Fibroblast of the aortic adventitia (primary cell): ENCODE measurements at places on chromosomes 5 and 9. TPM values are rescaled to one million over a fixed set of nuclear protein-coding genes. Genes with fewer than 3 reads are reported as not detected.
A peak's percentile ranks its signal among the peaks of the same experiment; 100 is the strongest.

DNA sequence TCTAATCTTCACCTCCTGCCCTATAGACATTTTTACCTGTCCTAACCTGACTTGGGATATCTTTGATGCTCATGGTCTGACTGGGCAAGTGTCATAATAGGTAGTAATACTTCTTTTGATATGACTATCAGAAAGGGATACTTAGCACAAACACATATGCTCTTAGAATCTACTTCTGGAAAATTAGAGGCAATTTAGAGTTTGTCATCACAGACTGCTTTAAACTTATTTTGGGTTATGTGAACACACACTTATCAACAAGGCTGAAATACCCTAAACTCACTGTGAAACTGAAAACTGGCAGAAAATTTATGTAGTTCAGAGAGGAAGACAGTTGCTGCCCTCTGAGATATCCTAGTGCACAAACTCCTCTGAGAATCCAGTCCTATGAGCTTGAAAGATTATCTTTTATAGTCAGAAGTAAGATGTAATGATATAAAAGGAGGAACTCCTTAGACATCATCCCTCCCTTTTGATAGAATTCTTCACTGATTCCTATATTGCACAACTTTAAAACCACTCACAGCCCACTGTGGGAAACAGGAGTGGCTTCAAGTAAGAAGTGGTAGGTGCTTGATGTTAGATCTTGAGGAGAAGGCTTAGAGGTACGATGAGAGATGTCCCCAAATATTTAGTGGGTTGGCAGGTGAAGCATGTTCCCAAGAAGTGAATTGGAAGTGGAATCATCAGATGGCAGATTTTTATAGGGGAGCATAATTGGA, 273.3 kb downstream of the MAN2A1 start:
- no peak for DNase-seq

DNA sequence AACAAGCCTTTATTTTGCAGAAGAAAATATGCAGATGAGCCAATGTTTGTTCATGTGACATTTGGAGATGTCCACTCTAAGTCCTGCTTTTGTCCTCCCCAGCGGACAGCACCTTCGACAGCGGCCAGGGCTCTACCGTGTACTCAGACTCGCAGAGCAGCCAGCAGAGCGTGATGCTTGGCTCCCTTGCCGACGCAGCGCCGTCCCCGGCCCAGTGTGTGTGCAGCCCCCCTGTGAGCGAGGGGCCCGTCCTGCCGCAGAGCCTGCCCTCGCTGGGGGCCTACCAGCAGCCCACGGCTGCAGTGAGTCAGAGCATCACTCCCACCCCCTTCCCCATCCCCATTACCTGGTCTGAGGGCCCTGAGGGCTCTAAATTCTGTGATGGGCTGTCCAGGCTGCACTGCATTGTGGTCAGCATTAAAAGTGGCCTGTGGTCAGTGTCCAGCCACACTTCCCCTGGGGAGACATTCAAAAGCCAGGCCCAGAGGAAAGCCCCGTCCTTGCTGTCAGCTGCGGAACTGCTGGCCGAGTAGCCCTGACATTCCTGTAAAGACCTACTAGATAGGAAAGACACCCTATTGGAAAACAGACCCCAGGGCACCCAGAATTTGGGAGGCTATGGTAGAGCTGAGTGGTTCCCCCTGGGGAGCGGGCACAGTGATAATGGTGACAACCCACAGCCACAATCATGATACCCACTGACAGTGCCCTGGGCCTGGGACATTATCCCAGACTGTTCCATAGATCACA, 69.0 kb downstream of the WNK2 start:
- no peak for DNase-seq

Gene CKMT2
- 1.4 TPM in 1 of 2 replicates, not detected in the other for total RNA-seq

Gene MYOZ3
- total RNA-seq = 0.16 and 0.72 TPM in 2 replicates

Gene MACIR
- total RNA-seq = 7.1 and 13.8 TPM in 2 replicates

- DNase-seq = no peak
Measured at GRCh38 chr5:149301744-149302380, 30.2 kb downstream of the AFAP1L1 start.

Gene ANKDD1B
- 0.45 and 3.8 TPM in 2 replicates for total RNA-seq

DNA sequence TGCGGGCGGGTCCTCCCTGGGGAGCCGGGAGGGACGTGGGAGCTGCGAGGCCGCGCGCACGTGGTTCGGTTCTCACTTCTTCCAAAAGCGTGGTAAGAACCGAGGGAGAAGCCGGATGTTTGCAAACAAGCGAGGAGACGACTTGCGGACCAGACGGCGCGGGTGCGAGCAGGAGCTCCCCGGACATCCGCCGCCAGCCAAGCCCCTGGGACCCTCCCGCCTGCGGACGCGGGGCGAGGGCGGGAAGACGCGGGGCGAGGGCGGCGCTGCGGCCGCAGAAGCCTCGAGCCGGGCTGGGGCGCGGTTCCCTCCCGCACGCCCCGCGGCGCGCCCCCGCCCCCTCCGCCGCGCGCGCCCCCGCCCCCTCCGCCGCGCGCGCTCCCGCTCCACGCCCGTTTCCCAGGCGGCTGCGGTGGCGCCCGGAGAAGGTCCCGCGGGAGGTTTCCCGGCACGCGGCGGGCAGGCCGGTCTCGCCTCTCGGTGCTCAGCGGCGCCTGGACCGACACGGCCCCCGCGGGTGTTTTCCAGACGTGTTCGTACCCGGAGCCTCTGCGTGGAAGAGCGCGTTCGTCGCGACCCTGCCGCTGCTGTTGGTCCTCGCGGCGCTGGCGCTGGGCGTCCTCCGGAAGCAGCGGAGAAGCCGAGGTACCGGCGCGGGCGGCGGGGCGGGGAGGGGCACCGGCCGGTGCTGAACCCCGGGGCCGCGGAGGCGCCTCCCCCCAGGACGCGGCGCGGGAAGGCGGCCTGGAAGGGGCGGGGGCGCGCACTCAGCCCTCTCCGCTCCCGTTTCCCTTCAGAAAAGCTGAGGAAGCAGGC, 12.8 kb downstream of the BTNL9 start:
- DNase-seq = no peak

GRCh38 chr9:123364241-123364824, 8.3 kb downstream of the CRB2 start:
- DNase-seq = peak; percentile 13

Gene FAM169A
- total RNA-seq = under 0.01 and 0.16 TPM in 2 replicates

DNA sequence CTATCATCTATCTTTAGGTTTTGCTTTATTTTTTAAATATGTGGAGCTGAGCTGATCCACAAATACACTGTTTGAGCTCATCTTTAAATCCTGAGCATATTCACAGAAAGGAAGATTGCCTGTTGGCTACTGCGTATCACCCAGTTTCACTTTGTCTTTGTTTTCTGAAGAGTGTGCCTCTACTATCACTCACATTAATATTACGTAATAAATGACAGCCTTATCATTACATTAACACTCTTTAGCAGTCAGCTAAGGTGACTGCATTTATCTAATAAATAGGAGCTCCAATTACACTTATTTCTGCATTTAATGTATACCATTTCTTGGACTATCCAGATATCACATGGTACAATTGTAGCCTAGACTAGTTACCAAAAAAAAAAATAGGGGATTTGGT, 511.7 kb downstream of the NR2F1-AS1 start:
- DNase-seq = no peak

GRCh38 chr5:135213466-135214239, 179.6 kb upstream of the PITX1 start:
- no peak for DNase-seq

GRCh38 chr5:5951953-5952352, 426.4 kb downstream of the MED10 start:
- DNase-seq = no peak

Gene IFNE
- 4.5 and 18.3 TPM in 2 replicates for total RNA-seq

DNA sequence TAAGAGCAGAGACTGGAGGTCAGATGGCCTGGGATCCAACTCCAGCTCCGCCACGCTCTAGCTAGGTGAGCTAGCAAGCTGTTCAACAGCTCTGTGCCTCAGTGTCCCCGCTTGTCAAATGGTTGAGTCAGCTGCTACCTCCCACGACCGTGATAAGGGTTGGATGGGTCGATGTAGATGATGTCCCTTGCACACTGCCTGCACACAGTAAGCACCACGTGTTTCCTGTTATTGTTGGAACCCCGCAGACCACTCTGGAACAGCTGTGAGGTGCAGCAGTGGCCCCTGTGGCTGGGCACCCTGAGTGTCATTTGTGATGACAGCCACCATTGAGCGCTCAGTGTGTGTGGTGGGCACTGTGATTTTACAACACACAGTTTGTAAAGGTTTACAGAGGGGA, 54.0 kb upstream of the CTSL start:
- no peak for DNase-seq

Gene MLANA
- not detected in 2 replicates for total RNA-seq

Gene FBXL7
- 12.4 and 12.6 TPM in 2 replicates for total RNA-seq

DNA sequence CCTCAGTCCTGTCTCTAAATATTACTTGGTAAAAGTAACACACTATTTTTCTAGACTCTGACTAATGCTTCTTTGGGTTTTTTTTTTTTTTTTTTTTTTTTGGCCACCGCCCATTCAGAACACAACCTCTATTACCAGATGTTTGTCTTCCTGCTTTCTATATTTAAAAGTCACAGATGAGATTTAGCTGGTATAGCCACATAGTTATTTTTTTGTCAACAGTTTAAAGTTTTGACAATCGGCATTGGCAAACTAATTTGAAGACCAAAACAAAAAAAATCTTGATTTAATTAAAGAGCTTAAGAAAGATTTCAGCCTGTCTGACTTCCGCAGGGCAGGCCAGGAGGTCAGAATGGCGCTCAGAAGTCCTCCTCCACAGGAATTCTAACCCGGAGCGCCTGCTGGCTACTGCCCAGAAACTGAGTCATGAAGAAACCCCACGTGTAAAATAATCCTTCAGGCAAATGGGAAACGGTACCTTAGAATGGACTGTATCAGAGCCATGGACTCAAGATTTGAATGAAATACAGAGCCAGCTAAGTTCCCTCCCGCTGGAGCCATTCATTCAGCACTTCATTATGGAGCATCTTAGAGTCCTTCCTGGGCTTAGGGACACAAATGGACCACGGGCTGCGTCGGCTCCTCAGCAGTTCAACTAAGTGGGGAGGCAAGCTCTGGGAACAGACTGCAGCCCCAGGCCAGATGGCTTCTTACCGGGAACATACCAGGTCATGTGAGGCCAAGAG, 55.6 kb downstream of the PTPDC1 start:
- DNase-seq = peak; percentile 98

DNA sequence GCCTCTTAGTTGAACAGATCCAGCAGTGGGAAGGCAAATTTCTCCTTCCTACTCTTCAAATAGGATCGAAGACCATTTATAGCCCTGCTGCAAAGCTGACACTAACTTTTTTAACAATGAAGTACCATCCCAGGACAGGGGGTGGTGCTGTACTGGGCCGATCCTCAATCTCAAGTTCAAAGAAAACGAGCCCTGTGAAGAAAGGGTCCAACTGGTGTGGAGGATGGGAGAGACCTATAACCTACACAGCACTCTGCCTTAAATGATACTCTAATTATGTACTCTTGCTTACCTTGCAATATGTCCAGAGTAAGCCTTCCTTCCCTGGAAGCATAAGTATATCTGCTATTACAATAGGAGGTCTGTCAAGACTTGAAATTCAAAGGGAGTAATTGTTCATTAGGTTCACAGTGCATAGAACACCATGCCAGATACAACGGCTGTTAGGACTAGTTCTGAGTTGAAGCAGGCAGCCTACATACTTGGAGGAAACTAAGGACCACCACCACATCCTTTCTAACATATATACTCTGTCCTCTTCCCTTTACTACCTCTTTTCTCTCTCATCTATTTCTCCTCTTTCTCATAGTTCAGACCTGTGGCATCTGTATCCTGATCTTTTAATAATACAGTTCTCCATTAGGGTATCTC, 6.2 kb downstream of the ETF1 start:
- DNase-seq = no peak

Gene CCDC69
- 1.5 and 2.8 TPM in 2 replicates for total RNA-seq

DNA sequence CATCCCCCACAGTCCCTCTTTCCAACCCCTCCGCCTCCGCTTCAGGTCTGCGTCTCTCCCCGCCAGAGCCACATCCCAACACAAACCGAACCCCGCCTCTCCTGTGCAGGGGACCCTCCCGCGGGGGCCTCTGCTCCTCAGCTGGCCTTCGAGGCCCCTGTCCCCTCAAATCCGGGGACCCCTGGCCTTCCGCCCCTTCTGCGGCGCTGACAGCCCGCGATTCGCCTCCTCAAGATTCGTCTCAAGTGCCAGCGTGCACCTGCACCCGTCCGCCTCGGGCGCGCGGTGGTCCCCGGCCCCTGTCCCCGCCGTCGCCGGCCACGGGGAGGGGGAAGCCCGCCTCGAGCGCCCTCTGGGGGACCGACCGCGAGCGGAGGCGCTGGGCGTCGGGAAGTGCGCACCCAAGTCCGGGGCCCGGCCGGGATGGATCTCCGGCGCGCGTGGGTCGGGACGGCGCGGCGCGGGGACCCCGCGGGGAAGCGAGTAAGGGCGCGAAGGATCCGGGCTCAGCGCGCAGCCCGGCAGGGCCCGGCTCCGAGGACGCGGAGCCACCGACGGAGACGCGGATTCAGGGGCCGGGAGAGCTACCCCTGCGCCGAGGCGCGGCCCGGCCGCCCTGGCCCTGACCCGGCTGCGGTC, 623 bp downstream of the FLT4 start:
- no peak for DNase-seq

DNA sequence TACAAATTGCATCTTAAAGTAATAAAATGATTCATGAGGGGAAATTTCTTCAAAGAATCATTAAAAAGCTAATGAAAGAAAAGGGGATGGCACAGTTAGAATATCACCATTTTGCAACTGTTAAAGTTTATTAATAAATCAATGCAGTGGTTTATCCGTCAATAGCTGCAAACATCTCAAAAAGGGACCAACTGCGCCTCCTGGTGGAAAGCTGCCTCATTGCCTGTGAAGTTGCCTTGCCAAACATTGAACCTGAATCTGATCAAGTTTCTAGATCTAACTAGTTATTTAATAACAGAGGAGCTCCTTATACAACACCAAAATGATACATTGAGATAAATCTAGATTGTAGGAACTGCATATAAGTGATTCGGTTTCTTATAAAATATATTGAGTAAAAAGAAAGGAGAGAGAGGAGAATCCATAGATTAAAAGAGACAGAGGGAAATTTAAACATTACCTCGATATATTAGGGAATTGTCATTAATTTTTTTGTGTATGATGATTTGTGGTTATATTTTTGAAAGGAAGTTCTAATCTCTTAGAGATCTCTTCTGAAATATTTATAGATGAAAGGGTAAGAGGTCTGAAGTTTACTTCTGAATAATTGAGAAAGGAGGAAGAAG, 6.9 kb upstream of the NDUFB6 start:
- peak; percentile 75 for DNase-seq

- DNase-seq = no peak
Measured at GRCh38 chr9:120875195-120875565, 1.8 kb downstream of the PHF19 start.

Gene SH3GLB2
- 32.1 and 41.0 TPM in 2 replicates for total RNA-seq

GRCh38 chr9:4223312-4223833, 76.5 kb downstream of the GLIS3 start:
- DNase-seq = no peak

Gene ANKRD31
- 0.16 and 0.18 TPM in 2 replicates for total RNA-seq

GRCh38 chr9:69019808-69020207, 5.9 kb upstream of the PRKACG start:
- no peak for DNase-seq

Gene NTNG2
- 1.1 and 2.4 TPM in 2 replicates for total RNA-seq

Gene LCN12
- total RNA-seq = not detected in 2 replicates

Gene IFNA6
- not detected in 2 replicates for total RNA-seq

DNA sequence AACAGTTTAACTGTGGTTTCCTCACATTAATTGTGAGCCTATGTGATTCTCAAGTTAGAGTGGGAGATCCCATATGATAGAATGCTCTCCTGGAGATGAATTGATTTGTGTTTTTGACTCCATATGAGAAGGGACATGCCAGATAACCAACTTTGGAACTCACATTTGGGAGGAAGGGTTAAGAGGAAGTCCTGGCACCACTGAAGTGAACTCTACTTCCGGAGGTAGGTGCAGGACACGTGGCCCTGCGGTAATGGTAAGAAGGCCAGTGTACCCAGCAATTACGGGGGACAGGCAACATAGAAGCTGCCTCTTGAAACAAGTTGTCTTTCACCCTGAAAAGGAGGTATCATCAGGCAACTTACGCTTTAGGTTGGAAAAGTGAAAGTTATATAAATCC, 146.6 kb upstream of the RFX3 start:
- DNase-seq = no peak
